ENCODE measurements at places on chromosomes 7 and 10. TPM values are rescaled to one million over a fixed set of nuclear protein-coding genes. Genes with fewer than 3 reads are reported as not detected.
A peak's percentile ranks its signal among the peaks of the same experiment; 100 is the strongest.

Gene NUDT13
- 2.1 TPM for total RNA-seq

Gene DPYSL4
- 13.2 TPM for total RNA-seq

DNA sequence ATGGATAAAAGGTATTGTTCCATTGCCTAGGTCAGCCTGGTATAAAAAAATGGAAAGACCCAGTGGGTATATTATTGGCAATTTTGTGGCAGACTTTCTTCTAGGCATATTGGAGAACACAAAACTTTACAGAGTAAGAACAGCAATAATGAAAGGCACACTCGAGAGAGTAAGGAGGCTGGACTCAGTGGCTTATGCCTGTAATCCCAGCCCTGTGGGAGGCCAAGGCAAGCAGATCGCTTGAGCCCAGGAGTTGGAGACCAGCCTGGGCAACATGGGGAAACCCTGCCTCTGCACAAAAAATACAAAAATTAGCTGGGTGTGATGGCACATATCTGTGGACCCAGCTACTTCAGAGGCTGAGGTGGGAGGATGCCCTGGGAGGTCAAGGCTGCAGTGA is 158.2 kb downstream of the FAM107B start:
- no peak for DNase-seq

DNA sequence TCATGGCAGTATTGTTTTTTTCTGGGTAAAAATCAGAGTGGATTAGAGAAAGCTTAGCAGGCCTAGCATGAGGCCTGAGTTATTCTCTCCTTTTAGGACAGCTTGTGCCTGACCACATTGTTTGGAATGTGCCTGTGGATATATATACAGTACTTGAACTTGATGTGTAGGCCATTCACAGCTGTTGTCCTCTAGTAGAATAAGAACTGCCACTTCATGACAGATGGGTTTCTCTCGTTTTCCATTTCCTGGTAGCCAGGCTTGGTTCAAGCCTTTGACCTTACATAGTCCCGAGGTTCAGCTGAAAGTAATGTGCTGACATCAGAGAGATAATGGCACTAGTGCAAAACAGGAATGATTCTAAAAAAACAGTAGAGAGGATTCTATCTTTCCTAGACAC is 473.9 kb downstream of the AUTS2 start:
- no peak for DNase-seq

- no peak for DNase-seq
Measured at GRCh38 chr7:14637968-14638367, 264.6 kb downstream of the DGKB start.

- no peak for DNase-seq
Measured at GRCh38 chr10:9012312-9012711, 957.8 kb downstream of the GATA3 start.

DNA sequence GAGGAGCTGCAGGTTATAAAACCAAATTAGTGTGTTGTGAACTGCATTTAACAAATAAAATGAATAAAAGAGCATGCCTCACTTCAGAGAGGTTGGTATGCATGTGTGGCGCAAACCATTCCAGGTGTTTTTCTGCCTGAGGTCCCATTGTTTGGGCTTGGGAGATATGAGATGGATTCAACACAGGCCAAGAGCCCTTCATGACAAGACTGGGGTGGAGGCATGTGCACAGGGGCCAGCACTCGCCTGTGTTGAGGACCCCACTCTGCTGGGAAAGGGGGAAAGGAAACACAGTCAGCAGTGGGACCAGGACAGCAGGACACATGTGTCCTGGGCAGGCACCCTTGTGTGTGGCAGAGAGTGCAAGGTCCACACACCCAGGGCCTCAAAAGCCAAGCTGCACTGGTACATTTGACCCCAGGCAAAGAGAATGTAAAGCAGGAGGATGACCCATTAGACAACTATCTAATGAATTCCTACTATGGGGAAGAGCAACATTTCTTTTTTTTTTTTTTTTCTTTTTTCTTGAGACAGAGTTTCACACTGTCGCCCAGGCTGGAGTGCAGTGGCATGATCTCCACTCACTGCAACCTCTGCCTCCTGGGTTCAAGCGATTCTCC is 9.2 kb upstream of the SLC18A3 start:
- DNase-seq, result no peak

DNA sequence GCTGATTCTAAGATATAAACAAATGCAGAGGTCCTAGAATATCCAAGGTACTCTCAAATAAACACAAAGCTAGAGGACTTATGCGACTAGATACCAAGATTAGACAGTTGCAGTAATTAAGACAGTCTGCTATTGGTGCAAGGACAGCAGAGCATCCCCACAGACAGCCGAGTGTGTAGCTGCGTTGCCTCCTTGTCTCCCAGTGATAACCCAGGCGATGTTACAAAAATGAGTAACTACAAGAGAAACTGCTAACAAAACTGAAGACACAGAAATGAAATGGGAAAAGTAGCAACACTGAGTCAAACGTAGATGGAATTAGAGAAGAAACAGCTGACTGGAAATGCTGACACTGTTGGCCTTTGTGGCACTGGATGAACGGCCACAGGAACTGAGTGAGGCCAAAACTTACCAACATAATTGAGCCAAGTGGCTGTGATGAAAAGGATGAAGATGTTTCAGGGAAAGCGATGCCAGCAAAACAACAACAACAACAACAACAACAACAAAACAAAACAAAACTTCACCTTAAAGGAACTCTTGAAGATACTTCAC is 54.3 kb downstream of the BAIAP2L1 start:
- DNase-seq, result no peak

GRCh38 chr7:58086461-58086860 is 636.5 kb downstream of the ZNF716 start:
- DNase-seq, result peak; percentile 12

DNA sequence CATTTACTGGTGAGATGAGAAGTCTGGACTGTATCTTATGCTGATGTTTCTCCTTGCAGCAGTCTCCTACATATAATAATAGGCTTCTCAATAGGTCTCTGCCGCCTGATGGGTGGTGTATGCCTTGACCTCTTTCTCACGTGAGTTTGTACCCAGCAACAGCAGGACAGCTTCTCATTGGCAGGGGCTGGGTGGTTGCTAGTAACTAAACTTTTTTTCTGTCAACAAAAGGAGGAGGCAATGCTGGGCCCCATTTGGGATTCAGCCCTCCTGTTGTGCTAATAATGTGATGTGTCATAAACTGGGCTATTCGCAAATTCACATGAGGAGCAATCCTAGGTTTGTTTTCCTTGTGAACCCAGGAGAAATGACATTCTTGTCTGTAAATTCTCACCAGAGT is 533.6 kb downstream of the GATA3 start:
- DNase-seq, result no peak

DNA sequence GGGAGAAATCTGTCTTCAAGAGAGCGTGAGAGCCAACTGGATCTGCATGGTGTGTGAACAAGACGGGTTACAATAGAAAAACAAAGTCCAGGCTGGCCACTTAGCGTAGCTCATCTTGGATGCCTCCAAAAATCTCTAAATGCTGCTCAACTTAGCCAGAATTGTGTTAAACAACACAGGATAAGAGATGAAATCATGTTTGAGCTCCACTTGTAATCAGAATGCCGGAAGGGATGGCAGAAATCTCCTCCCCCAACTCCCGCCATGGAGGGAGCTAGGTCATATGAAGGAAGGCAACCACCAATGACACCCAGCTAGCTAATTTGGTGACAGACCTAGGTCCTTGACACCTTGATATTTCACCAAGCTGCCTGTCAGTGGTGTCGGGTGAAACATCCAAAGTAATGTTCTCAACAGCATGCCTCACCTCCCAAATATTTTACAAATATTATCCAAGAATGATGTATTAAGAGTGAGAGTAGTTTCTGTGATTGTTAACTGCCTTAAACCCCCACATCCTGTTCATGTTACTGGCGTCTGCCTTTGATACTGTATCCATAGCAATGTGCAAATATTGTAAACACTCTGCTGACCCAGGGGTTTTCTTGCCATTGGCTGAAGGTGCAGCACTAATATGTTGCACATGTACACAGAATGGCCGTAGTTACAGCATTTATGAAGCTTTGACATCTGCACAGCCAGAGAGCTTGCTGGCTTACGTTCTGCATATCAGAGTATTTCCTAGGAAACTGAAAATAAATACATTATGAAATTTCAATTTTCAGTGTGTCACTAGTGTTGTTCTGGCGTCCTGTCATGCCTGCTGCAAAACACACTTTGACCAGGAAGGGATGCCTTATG is 25.8 kb downstream of the TMEM254 start:
- no peak for DNase-seq

DNA sequence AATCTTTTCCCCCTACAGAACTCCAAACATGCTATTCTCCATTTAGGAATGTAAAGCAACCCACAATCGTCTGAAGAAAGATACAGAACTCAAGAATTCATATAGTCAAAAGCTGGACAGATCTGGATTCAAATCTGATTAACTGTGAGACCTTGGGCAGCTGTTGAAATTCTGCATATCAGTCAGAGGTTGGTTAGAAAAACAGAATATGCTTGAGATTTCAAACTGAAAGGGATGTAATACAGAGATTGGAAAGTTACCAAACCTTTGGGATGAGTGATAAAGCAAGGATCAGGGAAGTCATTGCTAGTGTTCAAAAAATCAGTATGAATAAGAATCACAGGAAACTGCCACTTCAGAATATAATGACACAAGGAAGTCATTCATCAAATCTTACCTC is 406.6 kb downstream of the HTR7 start:
- DNase-seq, result no peak

Data from heart left ventricle (tissue), 16 donors.